ENCODE measurements at places on chromosomes 3 and 15. TPM values are rescaled to one million over a fixed set of nuclear protein-coding genes. Genes with fewer than 3 reads are reported as not detected.

The DOCK3 gene
- total RNA-seq = 2.5 TPM

The STXBP5L gene
- total RNA-seq = not detected

The CHRNB4 gene
- not detected for total RNA-seq

The MORC1 gene
- not detected for total RNA-seq

The TRAIP gene
- 4.6 TPM for total RNA-seq

The VGLL3 gene
- not detected for total RNA-seq

The ZPLD1 gene
- not detected for total RNA-seq

The ALDH1A3 gene
- total RNA-seq = not detected

The CADPS gene
- total RNA-seq = not detected

The DUOXA2 gene
- not detected for total RNA-seq

- no peak for DNase-seq
These were observed 69.9 kb downstream of the COL8A1 start for GRCh38 chr3:99708207-99708745.

GRCh38 chr3:11609481-11609880 is 34.2 kb downstream of the VGLL4 start:
- DNase-seq = no peak

DNA sequence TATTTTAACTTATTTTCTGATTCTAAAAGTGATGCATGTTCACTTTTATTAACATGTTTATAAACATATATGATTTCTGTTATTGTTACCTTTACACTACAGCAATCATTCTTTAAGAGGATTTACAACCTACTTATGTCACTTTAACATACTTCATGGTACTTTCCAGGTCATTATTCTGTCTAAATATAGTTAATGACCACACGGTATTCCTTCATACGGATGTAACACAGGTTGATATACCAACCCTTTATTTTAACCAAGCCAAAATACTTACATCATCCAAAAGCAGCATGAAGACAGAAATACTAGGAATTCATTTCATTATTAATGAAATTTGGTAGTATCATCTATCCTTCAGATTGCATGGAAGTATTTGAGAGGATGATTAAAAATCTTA is 18.6 kb downstream of the PIK3R4 start:
- no peak for DNase-seq

- no peak for DNase-seq
These were observed 165.0 kb downstream of the MEX3B start for GRCh38 chr15:81880833-81881232.

- DNase-seq = no peak
These were observed 129.6 kb upstream of the AGBL1 start for GRCh38 chr15:85950101-85950500.

DNA sequence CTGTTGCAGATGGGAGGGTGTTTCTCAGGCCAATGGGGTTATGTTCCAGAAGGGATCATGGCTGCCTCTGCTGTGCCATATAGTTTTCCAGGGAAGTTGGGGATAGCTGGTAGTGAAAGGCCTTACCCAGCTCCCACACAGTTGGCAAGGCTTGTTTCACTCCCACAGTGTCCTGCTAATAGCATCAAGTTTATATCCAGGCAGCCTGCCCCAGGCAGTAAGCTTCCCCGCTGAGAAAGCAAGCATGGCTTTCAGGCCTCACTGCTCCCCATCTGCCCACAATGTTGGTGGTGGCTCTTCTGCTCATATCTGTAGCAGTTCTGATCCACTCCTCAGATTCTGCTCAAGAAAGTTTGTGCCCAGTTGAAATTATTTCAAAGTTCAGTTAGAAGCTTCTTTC is 50.9 kb upstream of the DCBLD2 start:
- no peak for DNase-seq

DNA sequence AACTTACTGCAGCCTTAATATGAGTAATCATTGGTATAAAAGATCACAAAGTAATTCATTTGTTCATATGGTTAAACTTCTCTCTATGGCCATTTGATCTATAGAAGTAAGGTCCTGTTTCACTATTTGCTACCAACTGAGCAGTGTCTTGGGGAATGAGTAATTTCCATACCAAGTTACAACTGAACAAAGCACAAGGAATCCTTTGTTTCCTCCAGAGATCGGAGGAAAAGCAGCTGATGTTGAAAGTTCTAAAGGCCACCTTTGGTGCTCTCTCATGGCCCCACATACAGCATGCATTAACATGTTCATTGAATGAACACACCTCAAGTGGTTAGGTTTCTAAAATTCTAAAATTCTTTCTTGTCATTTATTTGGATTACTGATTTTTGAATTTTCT is 7.1 kb upstream of the CNTN3 start:
- DNase-seq = no peak

DNA sequence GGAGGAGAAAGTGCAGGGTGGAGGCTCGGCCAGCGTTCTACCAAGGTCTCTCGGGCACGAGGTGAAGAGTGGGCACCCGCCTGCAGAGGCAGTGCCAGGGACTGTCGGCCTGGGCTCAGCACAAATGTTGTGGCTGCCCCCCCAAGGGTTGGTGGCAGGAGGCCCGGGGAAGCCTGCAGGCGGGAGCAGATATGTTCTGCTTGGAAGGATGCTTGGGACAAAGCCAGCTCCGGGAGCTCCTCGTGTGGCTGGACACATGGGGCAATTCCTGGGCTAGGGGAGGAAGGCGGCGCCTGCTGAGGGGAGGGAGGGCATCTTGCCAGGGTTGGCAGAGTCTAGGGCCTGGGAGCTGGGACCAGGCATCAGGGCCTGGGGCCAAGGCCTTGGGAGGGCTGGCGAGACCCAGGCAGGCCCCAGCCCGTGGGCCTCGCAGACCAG is 30.4 kb upstream of the FBLN2 start:
- no peak for DNase-seq

DNA sequence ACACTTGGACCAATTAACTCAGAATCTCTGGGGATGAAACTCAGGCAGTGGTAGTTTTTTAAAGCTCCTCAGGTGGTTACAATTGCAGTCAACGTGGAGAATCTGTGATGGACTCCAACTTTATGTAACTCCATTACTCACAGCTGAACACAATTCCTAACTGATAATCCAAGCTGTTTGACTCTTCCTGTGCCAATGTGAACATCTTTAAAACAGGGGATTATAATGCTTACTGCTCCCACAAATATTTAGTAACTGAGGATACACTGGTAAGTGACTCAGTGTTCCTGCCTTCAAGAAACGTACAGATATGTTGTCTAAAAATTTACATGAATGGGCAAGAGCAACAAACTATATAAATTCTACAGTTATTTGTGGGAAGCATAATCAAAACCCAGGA is 85.6 kb downstream of the OSBPL10 start:
- DNase-seq = no peak

- DNase-seq = no peak
These were observed 61.1 kb upstream of the ZBTB20 start for GRCh38 chr3:115208066-115208750.

- DNase-seq = no peak
These were observed 20.0 kb upstream of the C3orf22 start for GRCh38 chr3:126578702-126579101.

DNA sequence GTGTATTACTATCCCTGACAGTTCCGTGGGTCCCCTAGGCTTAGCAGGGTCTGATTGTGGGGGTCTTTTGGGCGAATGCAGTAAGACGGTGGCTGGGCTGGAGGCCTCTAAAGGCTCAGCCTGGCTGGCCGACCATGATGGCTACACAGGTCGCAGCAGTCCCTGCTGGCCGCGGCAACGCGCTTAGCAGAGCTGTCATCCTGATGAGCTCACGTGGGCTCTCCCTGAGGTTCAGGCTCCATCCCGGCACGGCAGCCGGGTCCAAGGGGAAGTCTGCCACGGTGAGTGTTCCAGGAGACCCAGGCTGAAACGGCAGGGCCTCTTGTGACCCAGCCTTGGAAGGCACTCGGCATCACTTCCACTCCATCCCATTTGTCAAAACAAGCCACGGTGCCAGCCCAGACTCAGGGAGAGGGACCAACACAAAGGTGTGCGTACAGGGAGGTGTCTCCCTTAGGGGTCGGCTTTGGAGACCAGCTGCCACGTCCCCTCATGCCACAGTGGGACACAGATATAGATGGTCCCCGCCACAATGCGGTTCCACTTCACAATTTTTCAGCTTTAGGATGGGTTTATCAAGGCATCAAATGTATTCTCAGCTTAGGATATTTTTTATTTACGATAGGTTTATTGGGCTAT is 101.8 kb downstream of the XXYLT1 start:
- no peak for DNase-seq

DNA sequence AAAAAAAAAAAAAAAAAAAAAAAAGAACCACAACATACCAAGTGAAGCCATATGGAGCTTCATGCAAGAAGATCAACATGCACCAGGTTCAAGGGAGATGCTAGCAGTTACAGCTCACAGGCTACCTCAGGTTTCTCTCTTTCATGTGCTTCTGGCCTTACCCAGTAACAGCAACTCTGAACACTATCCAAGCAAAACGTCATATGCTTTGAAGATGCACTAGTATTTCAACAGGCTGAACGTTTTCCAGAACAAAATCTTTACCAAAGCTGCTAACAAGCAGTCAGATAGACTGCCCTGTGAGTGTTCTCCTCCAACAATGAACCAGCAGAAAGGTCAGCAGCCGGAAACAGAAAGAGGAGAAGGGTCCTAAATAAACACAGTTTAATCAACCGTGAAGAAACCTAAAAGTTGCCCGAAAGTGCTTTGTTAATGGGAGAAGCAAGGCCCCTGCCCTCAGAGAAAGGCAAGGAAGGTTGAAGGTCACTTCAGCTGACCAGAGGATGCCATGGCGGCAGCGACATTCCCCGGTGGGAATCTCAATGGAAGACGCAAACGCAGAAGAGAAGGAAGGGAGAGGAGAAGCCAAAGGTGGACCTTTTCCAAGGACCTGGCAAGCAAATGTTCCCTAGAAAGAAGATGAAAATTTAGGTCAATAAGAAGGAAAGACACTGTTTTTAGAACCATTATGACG is 80.1 kb downstream of the CCNL1 start:
- no peak for DNase-seq

- DNase-seq = no peak
These were observed 100.1 kb downstream of the ZNF609 start for GRCh38 chr15:64560501-64560900.

GRCh38 chr3:178658694-178659325 is 122.6 kb downstream of the KCNMB2 start:
- no peak for DNase-seq

- DNase-seq = no peak
These were observed 449 bp downstream of the RAF1 start for GRCh38 chr3:12663401-12663935.

DNA sequence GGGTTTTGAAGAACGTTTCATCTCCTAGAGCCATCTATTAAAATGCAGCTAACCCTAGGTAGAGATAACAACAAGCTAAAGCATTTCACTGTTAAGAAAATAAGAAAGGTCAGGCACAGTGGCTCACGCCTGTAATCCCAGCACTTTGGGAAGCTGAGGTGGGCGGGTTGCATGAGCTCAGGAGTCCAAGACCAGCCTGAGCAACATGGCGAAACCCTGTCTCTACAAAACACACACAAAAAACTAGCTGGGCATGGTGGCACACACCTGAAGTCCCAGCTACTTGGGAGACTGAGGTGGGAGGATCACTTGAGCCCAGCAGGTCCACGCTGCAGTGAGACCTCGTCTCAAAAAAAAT is 5.4 kb upstream of the TBC1D5 start:
- no peak for DNase-seq

GRCh38 chr3:180102134-180102533 is 65.4 kb upstream of the PEX5L start:
- no peak for DNase-seq

DNA sequence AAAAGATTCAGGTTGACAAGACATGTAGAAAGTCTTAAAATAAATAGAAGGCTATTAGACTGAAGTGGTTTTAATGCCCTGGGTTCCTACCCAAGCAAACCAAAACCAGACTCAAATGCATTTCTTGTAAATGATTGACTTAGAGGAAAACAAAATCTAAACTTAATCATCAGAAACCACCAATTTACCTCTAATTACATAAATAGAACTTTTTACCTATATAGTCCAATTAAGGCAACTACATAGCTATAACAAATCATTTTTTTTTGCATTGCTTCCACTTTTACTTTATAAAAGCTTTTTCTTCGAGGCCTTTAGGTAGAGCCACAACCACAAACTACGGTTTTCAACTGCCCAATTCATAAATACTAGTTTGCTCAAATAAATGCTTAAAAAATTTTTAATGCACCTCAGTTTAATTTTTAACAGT is 231.3 kb upstream of the ARHGEF26 start:
- DNase-seq = no peak

DNA sequence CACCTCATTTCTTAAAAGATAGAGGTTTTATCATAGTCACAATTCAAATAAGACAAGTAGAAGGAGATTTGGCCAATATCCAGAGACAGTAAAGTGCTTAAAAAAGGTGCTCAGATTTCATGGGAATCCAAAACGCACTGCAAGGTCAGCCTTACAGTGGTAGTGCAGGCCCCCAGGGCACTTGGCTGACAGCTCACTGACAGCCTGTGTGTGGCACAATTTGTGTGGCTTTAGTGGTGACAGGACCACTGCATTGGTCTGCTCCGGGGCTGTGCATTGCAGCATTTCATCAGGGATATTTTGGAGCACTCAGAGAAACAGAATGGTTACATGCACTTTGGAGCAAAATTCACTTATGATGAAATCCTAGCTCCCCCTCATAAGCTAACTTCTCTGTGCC is 544.3 kb downstream of the NTRK3 start:
- no peak for DNase-seq

- no peak for DNase-seq
These were observed 841 bp downstream of the POGLUT1 start for GRCh38 chr3:119469418-119470189.

- no peak for DNase-seq
These were observed 88.8 kb upstream of the CHD2 start for GRCh38 chr15:92811148-92811913.
